ENCODE measurements at places on chromosomes 12 and 14. TPM values are rescaled to one million over a fixed set of nuclear protein-coding genes. Genes with fewer than 3 reads are reported as not detected.

The HOXC5 gene
- total RNA-seq = 0.12 TPM

The HEATR5A gene
- total RNA-seq = 45.6 TPM

The TMPRSS12 gene
- not detected for total RNA-seq

The SLC35F4 gene
- total RNA-seq = not detected

The PTPRO gene
- total RNA-seq = 1.2 TPM

The TMPO gene
- 42.0 TPM for total RNA-seq

The GUCY2C gene
- total RNA-seq = not detected

The PPP4R4 gene
- total RNA-seq = 10.4 TPM

The FOXJ2 gene
- 3.3 TPM for total RNA-seq

The MIP gene
- total RNA-seq = not detected

The SERPINA3 gene
- total RNA-seq = 5.3 TPM

The ASB2 gene
- total RNA-seq = 0.23 TPM

The ATXN7L3B gene
- total RNA-seq = 13.1 TPM

Data from smooth muscle cell of the coronary artery (primary cell).